Fibroblast of mammary gland (primary cell): ENCODE measurements at places on chromosomes 3 and 15.

- DNase-seq = no peak
These were observed 40.8 kb downstream of the PLCH1 start for GRCh38 chr3:155704061-155704460.

GRCh38 chr3:147246906-147247305 is 159.4 kb downstream of the ZIC4 start:
- peak; percentile 18 for DNase-seq

DNA sequence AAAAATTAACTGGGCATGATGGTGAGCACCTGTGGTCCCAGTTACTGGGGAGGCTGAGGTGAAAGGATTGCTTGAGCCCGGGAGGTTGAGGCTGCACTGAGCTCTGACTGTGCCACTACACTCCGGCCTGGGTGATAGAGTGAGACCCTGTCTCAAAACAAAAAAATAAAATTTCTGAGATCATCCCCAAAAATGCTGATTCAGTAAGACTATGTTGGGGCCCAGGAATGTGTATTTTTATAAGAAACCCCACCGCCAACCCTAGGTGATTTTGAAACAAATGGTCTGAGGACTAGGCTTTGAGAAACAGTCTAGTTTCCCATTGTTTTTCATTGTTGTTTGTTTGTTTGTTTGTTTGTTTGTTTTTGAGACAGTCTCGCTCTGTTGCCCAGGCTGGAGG is 4.1 kb downstream of the SLC27A2 start:
- no peak for DNase-seq

GRCh38 chr15:52483707-52484106 is 45.0 kb downstream of the MYO5A start:
- DNase-seq = peak; percentile 77

DNA sequence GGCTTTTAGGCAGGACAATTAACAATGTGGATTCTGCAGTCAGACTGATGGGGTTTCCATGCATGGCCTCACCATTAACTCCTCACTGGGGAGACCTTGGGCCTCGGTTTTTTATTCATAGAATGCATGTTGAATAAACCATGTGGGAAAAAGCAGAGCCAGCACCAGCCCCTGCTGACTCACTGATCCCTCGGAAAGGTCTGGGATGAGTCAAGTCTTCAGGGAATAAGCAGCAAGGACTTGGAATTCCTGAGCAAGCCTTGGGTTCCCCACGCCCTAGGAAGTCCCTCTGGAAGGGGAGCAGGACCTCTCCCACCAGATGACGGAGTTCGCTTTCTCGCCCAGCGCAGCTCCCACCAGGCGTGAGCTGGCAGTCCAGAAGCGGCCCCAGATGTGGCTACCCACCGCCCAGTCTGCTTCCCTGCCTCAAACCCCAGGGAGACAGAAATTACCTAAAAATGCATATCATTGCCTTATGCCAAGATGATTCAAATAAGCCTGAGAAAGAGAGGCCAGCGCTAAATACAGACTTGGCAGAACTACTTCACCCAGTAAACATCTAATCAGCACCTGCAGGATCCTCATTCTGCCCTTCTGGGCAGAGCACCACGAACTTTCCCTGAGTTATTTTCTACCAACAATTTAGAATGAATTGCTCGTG is 45.4 kb downstream of the BTD start:
- peak; percentile 100 for DNase-seq

GRCh38 chr3:134956395-134956794 is 161.3 kb downstream of the EPHB1 start:
- no peak for DNase-seq

GRCh38 chr3:168534761-168535160 is 439.0 kb upstream of the GOLIM4 start:
- DNase-seq = no peak

DNA sequence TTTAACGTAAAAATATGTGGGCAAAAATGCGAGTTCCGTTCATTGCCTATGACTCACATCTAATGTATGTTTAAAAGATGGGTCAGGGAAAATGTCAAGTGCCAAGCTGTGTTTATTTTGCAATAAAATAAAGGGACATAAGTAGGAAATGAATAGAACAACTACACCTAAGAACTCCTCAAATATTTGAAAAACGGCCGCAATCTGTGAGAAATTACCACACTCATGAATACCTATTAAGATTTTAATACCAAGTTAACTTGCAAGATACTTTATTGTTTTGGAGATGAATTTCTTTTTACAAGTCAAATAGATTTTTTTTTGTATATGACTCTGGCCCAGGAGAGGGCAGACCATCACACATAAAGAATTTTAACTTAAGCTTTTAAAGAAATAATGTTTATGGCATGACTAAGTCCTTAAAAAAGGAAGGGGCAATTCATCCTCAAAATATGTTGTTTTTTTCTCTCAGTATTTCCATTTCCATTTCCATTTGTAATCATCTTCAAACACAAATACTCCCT is 152.7 kb downstream of the SUCNR1 start:
- DNase-seq = peak; percentile 85

- DNase-seq = no peak
These were observed 4.5 kb downstream of the CHST13 start for GRCh38 chr3:126528419-126528799.

GRCh38 chr15:83283138-83283812 is 1.2 kb downstream of the BNC1 start:
- DNase-seq = peak; percentile 61

- peak; percentile 80 for DNase-seq
These were observed 105.9 kb downstream of the DUT start for GRCh38 chr15:48437178-48437577.

GRCh38 chr3:108178676-108179075 is 43.5 kb downstream of the IFT57 start:
- peak; percentile 48 for DNase-seq

DNA sequence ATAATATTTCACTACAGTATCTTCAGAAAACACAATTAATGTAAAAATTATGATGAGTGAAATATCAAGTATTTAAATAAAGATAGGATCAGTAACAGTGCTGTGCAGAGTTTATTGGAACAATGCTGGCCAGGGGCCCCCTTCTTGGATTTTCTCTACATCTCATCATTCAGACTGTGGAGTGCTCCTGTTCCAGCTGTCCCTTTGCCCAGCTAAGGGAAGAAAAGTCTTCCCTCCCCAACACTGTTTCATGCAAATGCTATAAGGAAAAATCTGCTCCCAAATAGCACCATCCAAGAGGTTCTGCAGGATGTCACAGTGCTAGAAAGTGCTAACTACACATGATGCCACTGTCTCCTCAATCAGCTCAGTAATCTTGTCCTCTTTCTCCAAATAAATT is 64.5 kb downstream of the RPL39L start:
- no peak for DNase-seq

GRCh38 chr3:146115619-146116018 is 45.4 kb downstream of the PLOD2 start:
- DNase-seq = no peak

DNA sequence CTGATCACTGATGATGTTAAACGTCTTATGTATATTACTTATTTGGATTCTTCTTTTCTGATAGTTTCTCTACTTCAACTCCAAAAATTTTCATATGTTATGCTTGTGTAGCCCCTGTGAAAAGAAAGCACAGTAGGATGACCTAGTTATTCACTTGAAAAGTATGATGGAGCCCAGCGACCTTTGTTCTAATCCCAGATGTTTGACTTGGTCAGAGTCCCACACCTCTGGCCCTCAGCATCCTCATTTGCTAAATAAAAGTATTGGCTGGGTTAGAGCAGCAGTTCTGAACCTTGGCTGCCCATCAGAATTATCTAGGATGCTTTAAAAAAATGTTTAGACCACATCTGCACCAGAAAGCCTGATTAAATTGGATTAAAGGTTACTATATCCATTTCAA is 173.7 kb downstream of the ATG7 start:
- DNase-seq = peak; percentile 60

DNA sequence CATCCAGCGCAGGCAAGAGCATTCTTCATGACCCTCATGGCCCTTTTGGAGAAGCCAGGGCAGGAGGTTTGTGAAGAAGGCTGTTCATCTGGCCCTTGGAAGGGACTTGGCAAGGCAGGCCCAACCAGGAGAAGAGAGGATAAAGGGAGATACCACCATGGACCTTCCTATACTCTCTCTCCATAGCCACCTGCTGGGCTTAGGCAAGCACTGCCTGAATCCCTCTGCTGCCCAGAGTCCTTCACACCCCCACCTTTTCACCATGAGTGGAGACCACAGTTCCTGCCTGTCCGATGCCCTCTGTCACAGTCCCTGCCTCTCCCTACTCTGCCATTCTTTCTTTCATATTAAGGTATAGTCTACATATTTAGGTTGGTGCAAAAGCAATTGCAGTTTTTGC is 10.6 kb upstream of the SFMBT1 start:
- no peak for DNase-seq

DNA sequence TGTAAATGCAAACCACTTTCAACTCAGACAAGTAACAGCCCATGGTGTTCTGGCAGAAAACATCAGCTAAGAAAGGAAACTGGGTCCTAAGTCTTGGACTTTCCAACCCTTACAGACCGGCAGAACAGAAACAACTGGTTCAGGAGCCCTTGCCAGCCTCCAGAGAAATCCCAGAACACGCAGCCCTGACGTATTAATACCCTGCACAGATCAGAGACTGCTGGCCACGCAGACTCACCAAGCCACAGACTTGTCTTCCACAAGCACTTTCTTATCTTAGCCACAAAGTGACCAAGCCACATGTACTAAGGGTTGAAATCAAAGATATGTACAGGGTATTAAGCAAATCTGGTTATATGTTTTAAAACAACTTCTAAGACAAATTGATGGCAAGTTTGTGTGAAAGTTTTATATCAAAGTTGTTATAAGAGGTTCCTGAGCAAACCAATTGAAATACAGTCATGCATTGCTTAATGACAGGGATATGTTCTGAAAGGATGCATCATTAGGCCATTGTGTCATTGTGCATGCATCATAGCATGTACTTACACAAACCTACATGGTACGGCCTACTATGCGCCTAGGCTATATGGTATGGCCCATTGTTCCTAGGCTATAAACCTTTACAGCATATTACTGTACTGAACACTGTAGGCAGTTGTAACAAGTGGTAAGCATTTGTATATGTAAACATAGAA is 36.8 kb downstream of the BTD start:
- peak; percentile 74 for DNase-seq

GRCh38 chr3:39148435-39149058 is 4.8 kb downstream of the CSRNP1 start:
- no peak for DNase-seq

DNA sequence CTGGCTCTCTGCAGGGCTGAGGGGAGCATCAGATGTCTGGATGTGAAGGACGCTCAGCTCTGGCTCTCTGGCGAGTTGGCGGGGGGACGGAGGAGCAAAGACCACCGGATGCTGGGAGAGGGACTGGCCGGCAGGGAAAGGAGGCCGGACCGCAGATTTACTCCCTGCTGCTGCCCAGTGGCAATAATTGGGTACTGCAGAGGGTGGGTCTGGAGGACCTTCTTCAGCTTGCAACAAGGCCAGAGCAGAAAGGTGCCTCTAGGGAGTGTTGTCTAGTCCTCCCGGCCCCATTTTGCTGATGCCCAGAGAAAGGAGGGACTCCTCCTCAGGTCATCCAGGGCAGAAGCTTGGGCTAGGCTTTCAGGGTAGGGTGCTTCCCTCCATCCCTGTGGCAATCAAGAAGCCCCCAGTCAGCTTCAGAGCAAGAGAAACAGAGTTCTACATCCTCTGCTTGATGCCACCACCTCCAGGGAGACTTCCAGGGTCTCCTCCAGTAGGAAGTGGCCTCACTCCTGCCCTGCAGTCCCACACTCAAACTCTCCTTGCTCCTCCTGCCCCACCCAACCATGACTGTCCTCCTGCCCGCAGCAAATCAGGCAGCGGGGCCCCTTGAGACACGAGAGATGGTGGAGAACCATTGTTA is 20.3 kb upstream of the CSPG4 start:
- peak; percentile 64 for DNase-seq

DNA sequence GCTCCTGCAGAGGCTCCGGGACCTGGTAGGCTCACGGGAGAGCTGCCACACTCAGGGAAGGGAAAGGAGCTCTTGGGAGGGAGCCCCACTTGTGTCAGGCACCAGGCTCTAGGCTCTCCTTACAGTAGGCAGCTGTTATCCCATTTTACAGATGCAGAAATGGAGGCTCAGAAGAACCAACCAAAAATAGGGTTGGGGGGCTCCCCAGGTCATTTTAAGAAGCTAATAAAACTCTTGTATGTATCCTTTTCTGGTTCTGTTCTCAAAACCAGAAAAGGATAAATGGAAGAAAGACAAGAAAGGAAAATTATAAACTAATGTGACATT is 23.5 kb upstream of the GP9 start:
- DNase-seq = no peak

- DNase-seq = no peak
These were observed 1.2 kb downstream of the TRH start for GRCh38 chr3:129975705-129976048.
